ENCODE measurements at places on chromosomes 2 and 18. TPM values are rescaled to one million over a fixed set of nuclear protein-coding genes. Genes with fewer than 3 reads are reported as not detected.

The KIF1A gene
- total RNA-seq, result 2.9 TPM

The CRYGC gene
- not detected for total RNA-seq

The RALBP1 gene
- 32.9 TPM for total RNA-seq

The BMP10 gene
- total RNA-seq, result not detected

The IL36A gene
- not detected for total RNA-seq

- H3K4me1 ChIP-seq, result no peaks in the 10 kb centered on the region
- no peaks in the 10 kb centered on the region for H3K36me3 ChIP-seq
- peak overlapping the region; percentile 64 for H3K4me3 ChIP-seq
- H3K27me3 ChIP-seq, result no peaks in the 10 kb centered on the region
- peak overlapping the region; percentile 34 for H3K27ac ChIP-seq
- DNase-seq, result no peak
Measured at GRCh38 chr2:137966043-137966442, 1.8 kb downstream of the HNMT start.

GRCh38 chr2:194105358-194105757 is 1551.7 kb upstream of the SLC39A10 start:
- H3K4me3 ChIP-seq, result no peak overlapping the region
- H3K4me1 ChIP-seq, result no peaks in the 10 kb centered on the region
- H3K36me3 ChIP-seq, result no peaks in the 10 kb centered on the region
- no peak overlapping the region for H3K27ac ChIP-seq
- DNase-seq, result no peak

GRCh38 chr2:211879323-211879722 is 659.3 kb downstream of the ERBB4 start:
- DNase-seq, result no peak
- H3K36me3 ChIP-seq, result no peaks in the 10 kb centered on the region
- H3K27me3 ChIP-seq, result no peaks in the 10 kb centered on the region

GRCh38 chr18:30177056-30177455 is 865.5 kb downstream of the DSC3 start:
- no peaks in the 10 kb centered on the region for H3K27me3 ChIP-seq
- no peak overlapping the region for H3K4me3 ChIP-seq
- no peak for DNase-seq
- H3K36me3 ChIP-seq, result no peaks in the 10 kb centered on the region
- no peaks in the 10 kb centered on the region for H3K4me1 ChIP-seq

- no peaks in the 10 kb centered on the region for H3K27me3 ChIP-seq
- no peaks in the 10 kb centered on the region for H3K36me3 ChIP-seq
- H3K4me3 ChIP-seq, result no peak overlapping the region
- no peaks in the 10 kb centered on the region for H3K4me1 ChIP-seq
- H3K27ac ChIP-seq, result peak overlapping the region; percentile 13
Measured at GRCh38 chr18:11862468-11863137, 11.4 kb downstream of the CHMP1B start.

DNA sequence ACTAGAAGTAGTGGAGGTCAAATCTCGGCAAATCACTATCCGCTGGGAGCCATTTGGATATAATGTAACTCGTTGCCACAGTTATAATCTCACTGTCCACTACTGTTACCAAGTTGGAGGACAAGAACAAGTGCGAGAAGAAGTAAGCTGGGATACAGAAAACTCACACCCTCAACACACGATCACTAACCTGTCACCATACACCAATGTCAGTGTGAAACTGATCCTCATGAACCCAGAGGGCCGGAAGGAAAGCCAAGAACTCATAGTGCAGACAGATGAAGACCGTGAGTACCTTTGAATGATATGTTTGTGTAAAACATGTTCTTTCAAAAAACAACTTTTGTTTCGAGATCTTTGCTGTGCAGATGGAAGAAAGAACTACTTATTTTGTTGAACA is 502.6 kb downstream of the PTPRM start:
- no peaks in the 10 kb centered on the region for H3K27me3 ChIP-seq
- H3K36me3 ChIP-seq, result no peaks in the 10 kb centered on the region
- no peak for DNase-seq
- H3K4me1 ChIP-seq, result no peaks in the 10 kb centered on the region
- H3K4me3 ChIP-seq, result no peak overlapping the region

DNA sequence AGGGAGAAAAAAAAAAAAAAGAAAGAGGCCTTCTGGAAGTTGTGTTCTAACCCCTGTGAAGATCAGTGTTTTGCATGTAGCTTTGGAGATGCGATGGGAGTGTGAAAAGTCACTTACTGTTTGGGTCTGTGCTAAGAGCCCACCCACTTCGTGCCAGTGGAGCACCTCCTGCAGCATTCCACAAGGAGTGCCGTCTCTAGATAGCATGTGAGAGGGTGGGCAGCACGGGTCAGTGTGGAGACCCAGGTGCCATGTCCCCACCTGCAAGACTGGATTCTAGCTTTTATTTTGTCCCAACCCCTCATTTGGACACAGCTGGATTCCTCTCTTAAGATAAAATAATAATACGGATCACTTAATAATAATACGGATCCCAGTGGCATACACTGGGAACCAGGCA is 12.5 kb upstream of the TMEM185B start:
- H3K27me3 ChIP-seq, result no peaks in the 10 kb centered on the region
- no peak for DNase-seq
- H3K4me1 ChIP-seq, result no peaks in the 10 kb centered on the region

GRCh38 chr2:45874344-45874743 is 222.9 kb downstream of the PRKCE start:
- no peak overlapping the region for H3K27ac ChIP-seq
- no peaks in the 10 kb centered on the region for H3K27me3 ChIP-seq
- no peaks in the 10 kb centered on the region for H3K4me1 ChIP-seq
- DNase-seq, result no peak

- DNase-seq, result peak; percentile 74
- no peaks in the 10 kb centered on the region for H3K4me1 ChIP-seq
- H3K36me3 ChIP-seq, result peaks cover 6% of the 10 kb centered on the region
- no peaks in the 10 kb centered on the region for H3K27me3 ChIP-seq
Measured at GRCh38 chr2:176157499-176158185, 535 bp downstream of the HOXD3 start.

DNA sequence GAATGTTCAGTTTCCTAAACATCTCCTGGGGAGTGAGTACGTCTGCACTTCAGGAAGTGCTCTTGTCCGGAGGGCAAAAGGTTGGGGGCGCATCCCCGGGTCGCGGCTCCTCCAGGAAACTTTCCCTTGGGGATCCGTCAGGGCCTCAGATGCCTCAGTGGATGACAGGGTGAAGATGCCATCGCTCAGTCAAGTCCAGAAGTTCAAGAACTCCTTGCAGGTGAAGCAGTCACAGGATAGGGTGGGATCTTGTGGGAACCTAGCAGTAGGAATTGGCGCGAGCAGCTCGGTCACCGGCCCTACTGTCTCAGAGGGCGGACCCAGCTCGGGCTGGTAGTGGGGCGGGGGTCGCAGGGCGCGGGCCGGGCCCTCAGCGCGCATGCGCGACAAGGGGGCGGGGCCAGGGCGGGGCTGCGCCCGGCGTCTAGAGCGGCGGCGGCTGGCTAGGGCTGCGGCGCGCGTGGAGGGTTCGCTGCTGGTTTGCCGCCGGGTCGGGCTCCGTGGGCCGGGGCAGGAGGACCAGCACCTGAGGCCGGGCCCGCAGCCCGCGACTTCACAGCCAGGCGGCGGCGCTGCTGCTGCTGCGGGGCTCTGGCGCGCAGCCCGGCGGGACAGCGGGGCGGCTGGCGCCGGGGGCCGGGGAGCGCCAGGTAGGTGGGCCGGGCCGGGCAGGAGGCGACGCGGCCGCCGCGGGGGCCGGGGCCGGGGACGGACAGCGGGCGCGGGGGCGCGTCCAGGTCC is at the start of gene INPP4A:
TSS of gene INPP4A (plus strand) at position 423 of the 741 bp plus-strand sequence. CDS start 75,191 bp downstream, outside the sequence.
- H3K4me1 ChIP-seq, result no peaks in the 10 kb centered on the region
- H3K27me3 ChIP-seq, result no peaks in the 10 kb centered on the region
- DNase-seq, result peak; percentile 88
- H3K27ac ChIP-seq, result peak within 1 kb of the TSS; percentile 89
- H3K4me3 ChIP-seq, result peak within 1 kb of the TSS; percentile 70

DNA sequence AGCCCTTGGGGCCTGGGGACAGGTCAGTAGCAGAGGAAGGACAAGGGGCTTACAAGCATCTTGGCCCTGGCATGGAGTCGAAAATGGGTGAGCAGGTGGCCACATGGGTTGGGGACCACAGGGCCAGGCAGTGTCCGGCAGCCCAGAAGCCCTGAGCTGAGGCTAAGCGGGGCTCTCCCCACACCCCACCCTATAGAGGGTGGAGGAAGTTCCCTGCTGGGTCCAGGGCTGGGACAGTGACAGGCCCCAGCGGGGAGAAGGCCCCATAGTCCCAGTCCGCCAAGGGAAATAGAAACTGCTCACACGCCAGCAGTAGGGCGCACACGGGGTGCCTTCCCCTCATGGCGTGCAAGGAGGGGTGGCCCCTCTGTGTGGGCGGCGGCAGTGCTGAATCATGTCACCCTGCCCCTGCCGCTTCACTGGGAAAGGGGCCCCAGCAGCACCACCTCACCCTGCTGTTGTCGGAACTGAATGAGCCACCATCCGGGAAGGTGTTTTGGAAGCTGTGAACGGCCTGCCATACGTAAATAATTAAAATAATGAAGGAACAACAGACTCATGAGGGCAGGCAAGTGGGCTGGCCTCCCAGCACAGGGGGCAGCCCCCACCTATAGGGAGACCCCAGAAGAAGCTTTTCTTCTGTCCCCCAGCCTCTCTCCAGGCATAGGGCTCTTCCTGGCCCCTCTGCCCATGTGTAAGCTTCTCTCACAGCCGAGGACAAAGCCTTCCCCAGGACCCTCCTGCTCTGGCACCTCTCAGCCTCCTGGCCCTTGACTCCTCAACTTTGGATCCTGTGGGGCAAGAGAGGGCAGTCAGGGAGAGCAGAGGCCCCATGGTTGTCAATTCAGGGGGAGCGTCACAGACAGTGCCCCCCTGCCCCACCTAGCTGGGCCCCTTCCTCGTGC is 12.7 kb upstream of the DUSP2 start:
- H3K27ac ChIP-seq, result peak overlapping the region; percentile 77
- no peaks in the 10 kb centered on the region for H3K27me3 ChIP-seq
- H3K4me3 ChIP-seq, result no peak overlapping the region

DNA sequence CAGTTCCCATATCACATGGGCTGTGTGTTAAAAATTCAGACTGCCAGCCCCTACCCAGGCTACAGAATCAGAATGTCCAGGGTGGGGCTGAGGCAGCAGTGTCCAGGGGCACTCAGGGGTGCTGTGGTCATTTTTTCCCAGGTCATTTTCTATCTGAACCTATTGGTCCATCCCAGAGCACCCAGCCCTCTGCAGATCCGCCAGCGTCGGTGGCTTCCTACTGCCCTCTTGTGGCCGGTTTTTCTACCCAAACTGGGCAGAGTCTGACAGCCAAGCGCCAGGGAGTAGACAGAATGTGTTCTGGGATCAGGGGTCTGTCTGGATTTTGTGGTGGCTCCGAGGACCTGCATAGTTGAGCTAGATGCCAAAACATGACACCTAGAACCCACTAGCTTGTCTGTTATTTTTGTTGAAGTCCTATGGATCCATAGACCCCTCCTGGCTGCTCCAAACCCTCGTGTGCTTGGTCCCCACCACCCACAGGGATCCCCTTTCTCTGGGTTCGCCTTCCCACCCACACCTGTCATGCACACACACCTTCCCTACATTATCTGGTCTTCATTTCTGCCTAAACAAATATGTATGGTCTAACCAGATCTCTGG is 34.1 kb upstream of the RMDN2 start:
- H3K4me1 ChIP-seq, result no peaks in the 10 kb centered on the region
- H3K36me3 ChIP-seq, result no peaks in the 10 kb centered on the region
- H3K27ac ChIP-seq, result no peak overlapping the region
- peak; percentile 61 for DNase-seq

GRCh38 chr2:30702694-30703093 is 104.6 kb downstream of the CAPN13 start:
- H3K4me1 ChIP-seq, result no peaks in the 10 kb centered on the region
- no peaks in the 10 kb centered on the region for H3K36me3 ChIP-seq
- H3K27ac ChIP-seq, result no peak overlapping the region
- H3K27me3 ChIP-seq, result no peaks in the 10 kb centered on the region

- no peak overlapping the region for H3K27ac ChIP-seq
- H3K36me3 ChIP-seq, result no peaks in the 10 kb centered on the region
- no peaks in the 10 kb centered on the region for H3K27me3 ChIP-seq
- peaks cover 5% of the 10 kb centered on the region for H3K4me1 ChIP-seq
- no peak for DNase-seq
Measured at GRCh38 chr2:136049991-136050920, 64.8 kb upstream of the DARS1 start.

- no peaks in the 10 kb centered on the region for H3K4me1 ChIP-seq
- no peak overlapping the region for H3K27ac ChIP-seq
- DNase-seq, result no peak
- no peak overlapping the region for H3K4me3 ChIP-seq
- no peaks in the 10 kb centered on the region for H3K27me3 ChIP-seq
Measured at GRCh38 chr2:47917276-47917961, 11.1 kb upstream of the FBXO11 start.

DNA sequence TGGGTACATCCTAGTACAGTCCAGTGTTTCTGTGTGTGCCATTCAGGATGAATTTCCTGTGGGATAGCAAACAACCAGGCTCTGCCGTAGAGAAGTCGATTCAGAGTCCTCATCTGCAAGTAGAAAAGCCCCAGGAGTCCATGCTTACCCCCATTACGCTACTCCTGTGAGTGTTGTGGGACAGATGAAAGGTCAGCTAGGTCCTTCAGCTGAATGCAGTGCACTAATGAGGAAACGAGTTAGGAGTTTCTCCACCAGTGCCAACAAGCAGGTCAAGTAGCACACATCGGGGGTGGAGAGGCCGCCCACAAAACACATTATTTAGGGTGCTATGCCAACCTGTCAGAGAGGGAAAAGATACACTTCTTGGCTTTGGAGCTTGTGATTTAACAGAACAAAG is 2.5 kb upstream of the GPR39 start:
- no peaks in the 10 kb centered on the region for H3K27me3 ChIP-seq
- DNase-seq, result no peak
- no peak overlapping the region for H3K4me3 ChIP-seq
- H3K4me1 ChIP-seq, result no peaks in the 10 kb centered on the region
